ENCODE measurements at places on chromosomes 11 and 22. TPM values are rescaled to one million over a fixed set of nuclear protein-coding genes. Genes with fewer than 3 reads are reported as not detected.

DNA sequence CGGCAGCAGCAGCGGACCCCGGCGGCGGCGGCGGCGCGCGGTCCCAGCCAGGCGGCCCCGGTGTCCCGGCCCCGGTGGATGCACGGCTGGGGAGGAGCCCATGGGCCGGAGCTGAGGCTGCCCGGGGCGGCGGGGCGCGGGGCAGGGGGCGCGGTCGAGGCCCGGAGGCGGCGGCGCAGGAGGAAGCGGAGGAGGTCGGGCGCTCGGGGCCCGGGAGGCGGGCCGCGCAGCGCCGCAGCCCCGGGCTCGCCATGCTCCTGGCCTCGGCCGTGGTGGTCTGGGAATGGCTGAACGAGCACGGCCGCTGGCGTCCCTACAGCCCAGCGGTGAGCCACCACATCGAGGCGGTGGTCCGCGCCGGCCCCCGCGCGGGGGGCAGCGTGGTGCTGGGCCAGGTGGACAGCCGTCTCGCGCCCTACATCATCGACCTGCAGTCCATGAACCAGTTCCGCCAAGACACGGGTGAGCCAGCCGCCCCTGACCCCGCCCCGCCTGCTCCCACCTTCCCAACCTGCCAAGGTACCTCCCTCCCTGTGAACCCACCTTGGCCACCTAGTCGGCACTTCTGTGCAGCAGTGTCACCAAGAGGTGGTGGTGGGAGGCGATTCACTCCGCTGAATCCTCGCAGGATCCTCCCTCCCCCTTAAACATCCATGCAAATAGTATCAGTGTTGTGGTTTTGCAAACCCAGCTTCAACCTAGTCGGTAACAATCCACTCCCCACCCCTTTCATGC lies 580 bp downstream of the DTX4 start:
- H3K4me1 ChIP-seq, result peaks cover 14% of the 10 kb centered on the region
- H3K27me3 ChIP-seq, result no peaks in the 10 kb centered on the region
- no peak for DNase-seq
- H3K27ac ChIP-seq, result no peak overlapping the region
- H3K4me3 ChIP-seq, result peak overlapping the region; percentile 59
- H3K36me3 ChIP-seq, result no peaks in the 10 kb centered on the region

GRCh38 chr11:112656772-112657428 lies 304.3 kb upstream of the NCAM1 start:
- H3K4me3 ChIP-seq, result no peak overlapping the region
- no peak overlapping the region for H3K27ac ChIP-seq
- H3K36me3 ChIP-seq, result no peaks in the 10 kb centered on the region
- 0 out of 2 replicates have a peak, but pooled peaks cover under 1% of the 10 kb centered on the region for H3K27me3 ChIP-seq
- peak; percentile 2 for DNase-seq

DNA sequence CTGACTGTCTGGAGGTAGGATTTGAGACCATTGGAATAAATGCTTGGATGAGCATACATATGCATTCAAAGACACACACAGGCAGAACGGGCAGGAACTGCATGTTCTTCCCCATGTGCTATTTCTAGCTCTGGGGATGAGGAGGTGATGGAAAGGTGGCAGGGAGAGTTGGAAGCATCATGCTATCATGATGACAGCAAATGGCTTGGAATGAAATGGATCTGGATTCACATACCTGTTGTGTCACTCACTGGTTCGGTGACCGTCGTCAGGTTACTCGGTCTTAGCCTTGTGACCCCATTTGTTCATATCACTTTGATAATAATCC lies 627.9 kb upstream of the KIRREL3 start:
- no peak overlapping the region for H3K27ac ChIP-seq
- no peaks in the 10 kb centered on the region for H3K27me3 ChIP-seq
- no peak overlapping the region for H3K4me3 ChIP-seq
- H3K36me3 ChIP-seq, result no peaks in the 10 kb centered on the region

DNA sequence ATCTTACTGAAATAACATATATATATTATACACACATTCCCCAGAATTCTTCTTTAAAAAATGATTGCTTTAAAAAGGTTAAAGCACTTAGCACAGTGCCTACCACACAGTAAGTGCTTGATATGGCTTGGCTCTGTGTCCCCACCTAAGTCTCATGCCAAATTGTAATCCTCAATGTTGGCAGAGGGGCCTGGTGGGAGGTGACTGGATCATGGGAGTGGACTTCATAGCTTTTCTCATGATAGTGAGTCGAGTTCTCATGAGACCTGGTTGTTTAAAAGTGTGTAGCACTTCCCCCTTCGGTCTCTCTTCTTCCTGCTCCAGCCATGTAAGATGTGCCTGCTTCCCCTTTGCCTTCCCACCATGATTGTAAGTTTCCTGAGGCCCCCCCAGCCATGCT lies 6.2 kb downstream of the CRYAB start:
- H3K27ac ChIP-seq, result no peak overlapping the region
- H3K36me3 ChIP-seq, result no peaks in the 10 kb centered on the region
- no peak for DNase-seq
- no peaks in the 10 kb centered on the region for H3K4me1 ChIP-seq
- H3K27me3 ChIP-seq, result 0 out of 2 replicates have a peak, but pooled peaks cover under 1% of the 10 kb centered on the region

DNA sequence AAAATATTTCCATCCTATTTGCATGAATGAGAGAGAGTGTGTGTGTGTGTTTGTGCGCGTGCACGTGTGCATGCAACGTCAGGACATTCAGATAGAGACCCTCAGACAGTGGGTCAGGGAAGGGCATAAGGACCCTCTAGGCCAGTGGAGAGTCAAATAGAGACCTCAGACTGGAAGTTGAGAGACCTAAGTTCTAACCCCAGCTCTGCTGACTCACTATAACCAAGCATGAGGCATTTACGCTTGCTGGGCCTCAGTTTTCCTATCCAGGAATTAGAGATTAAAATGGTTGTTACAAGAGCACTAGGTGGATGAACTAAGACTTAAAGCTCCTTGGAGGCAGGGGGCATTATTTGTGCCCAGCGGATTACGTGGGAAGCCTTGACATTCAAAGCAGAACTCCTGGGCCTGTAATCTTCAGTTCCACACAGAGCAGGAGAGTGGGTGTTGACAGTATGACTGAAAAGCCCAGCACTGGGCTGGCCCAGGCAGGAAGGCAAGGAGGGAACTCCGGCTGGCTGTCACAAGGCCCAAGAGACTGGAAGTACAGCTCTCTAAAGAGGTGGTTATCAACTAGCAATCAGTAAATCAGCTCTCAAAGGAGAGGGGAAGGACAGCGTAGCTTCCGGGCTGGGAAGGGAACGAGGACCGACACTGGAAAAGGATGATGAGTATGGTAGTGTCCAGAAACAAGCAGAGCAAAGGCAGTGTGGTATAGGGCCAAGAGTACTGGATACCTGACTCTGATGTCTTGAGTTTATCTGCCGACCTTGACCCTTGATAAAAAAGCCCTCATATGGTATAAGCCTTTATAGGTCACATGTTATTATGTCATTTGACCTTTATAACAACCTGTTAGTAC lies 9.2 kb downstream of the RHOG start:
- no peaks in the 10 kb centered on the region for H3K27me3 ChIP-seq
- H3K4me3 ChIP-seq, result no peak overlapping the region
- H3K27ac ChIP-seq, result no peak overlapping the region
- H3K36me3 ChIP-seq, result peaks cover 22% of the 10 kb centered on the region
- H3K4me1 ChIP-seq, result 0 out of 2 replicates have a peak, but pooled peaks cover 2% of the 10 kb centered on the region
- DNase-seq, result no peak

DNA sequence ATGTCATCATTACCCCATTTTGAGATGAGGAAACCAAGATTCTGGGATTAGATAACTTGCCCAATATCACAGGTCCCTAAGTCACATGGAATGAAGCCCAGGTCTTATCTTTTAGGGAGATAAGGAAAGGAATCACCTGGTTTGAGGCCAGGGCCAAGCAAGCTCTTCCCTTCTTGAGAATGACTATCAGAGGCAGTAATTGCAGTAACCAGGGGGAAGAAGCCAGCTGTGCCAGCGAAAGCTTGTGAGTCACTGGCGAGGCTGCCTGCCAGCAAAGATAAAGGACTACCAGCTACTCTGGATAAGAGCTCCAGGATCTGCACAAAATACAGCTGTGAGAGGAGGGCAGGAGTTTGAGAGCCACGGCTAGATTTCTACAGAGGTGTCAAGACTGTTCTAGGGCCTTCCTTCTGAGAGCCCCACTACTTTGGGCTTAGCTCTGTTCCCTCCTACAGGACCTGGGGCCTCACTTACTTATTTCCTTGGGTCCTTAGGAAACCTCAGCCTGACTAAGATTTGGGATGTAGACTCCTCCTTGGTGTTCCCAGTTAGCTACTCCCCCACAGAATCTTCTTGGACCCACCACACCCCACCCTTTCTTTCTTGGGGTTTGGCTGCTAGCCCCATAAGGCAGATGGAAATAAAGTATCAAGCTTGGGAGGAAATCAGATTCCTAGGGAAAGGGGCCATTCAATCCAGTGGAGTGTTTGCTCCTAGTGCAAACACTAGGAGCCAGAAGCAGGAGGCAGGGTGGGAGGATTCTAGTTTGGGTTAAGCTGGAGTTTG lies 9.7 kb upstream of the CCKBR start:
- no peak overlapping the region for H3K4me3 ChIP-seq
- H3K36me3 ChIP-seq, result no peaks in the 10 kb centered on the region
- H3K4me1 ChIP-seq, result peaks cover 9% of the 10 kb centered on the region
- peak; percentile 18 for DNase-seq
- H3K27me3 ChIP-seq, result 0 out of 2 replicates have a peak, but pooled peaks cover 1% of the 10 kb centered on the region

DNA sequence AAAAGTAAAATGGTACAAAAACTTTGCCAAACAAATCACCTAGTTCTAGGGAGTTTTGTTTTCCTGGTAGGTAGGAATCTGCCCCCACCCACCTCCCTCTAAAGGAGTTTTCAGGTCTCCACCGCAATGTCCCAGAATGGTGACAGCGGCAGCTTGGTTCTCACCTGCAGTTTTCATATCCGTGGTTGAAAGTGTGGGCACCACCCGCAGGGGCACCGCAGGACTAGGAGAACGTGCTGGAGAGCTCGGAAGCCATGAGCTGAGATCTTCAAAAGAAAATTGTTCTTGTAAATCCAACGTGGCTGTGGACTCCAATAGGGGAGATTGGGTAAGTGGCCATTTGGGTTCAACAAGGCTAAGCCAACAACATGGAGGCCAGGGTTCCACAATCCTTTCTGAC lies 10.8 kb downstream of the NFRKB start:
- H3K4me1 ChIP-seq, result no peaks in the 10 kb centered on the region
- no peak for DNase-seq
- no peak overlapping the region for H3K4me3 ChIP-seq
- peaks cover 77% of the 10 kb centered on the region for H3K36me3 ChIP-seq

GRCh38 chr22:48751539-48752437 lies 1075.9 kb downstream of the BRD1 start:
- H3K27me3 ChIP-seq, result no peaks in the 10 kb centered on the region
- H3K4me1 ChIP-seq, result no peaks in the 10 kb centered on the region
- no peak for DNase-seq

DNA sequence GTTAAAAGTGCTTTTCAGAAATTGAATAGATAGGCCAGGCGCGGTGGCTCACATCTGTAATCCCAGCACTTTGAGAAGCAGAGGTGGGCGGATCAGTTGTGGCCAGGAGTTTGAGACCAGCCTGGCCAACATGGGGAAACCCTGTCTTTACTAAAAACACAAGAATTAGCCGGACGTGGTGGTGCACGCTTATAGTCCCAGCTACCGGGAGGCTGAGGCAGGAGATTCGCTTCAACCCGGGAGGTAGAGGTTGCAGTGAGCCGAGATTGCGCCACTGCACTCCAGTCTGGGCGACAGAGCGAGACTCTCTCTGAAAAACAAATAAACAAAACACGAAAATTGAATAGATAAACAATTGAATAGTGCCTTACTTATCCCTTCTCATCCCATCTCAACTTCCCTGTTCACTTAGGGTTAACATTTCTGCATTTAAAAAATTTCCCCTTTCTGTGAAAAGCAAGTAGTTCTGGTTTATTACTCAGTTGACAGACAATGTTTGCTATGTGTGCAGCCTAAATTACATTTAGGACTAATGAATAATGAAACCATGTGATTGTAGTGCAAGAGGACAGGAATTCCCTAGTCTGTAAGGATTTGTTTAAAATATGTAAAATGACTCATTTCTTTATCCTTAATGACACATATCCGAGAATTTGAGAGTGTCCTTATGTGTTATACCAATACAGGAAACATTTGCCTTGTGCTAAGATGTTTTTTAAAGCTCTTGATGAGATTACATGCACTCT lies 6.0 kb downstream of the RNF169 start:
- H3K4me1 ChIP-seq, result peaks cover 26% of the 10 kb centered on the region
- no peak overlapping the region for H3K4me3 ChIP-seq
- no peak overlapping the region for H3K27ac ChIP-seq
- no peak for DNase-seq

DNA sequence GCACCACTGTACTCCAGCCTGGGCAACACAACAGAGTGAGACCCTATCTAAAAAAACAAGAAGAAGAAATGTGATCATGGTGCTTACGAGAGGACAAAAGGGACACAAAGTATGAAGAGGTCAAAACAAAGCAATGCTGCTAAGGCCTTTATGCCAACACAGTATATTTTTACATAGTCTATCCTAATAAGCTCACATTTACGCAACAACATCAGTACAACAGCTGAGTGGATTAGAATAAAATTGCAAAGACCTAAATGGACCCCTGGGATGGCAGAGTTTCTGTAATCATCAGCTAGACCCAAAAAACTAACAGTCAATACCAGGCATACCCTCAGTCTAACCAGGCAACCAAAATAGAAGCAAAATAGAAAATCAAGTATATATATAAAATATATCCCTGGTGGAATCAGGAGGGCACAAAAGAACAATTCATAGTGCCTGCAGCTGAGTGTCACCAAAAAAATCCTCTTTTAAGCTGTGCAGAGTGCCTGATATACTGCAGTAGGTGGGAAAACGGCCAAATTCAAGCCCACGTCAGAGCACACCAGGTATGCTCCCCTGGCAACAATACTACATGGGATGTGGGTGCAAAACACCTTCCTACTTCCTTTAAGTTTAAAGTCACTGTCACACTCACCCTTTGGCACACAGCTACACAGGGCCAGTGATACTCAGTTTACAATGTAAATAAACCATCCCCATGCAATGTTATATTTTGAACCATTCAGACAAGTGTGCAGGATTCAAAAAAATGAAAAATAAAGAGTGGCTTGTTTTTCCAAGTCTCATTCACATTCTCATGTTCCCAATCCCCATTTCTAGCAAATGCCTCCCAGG lies 57.8 kb downstream of the RBFOX2 start:
- no peak overlapping the region for H3K4me3 ChIP-seq
- H3K27me3 ChIP-seq, result no peaks in the 10 kb centered on the region
- DNase-seq, result no peak
- H3K4me1 ChIP-seq, result no peaks in the 10 kb centered on the region

DNA sequence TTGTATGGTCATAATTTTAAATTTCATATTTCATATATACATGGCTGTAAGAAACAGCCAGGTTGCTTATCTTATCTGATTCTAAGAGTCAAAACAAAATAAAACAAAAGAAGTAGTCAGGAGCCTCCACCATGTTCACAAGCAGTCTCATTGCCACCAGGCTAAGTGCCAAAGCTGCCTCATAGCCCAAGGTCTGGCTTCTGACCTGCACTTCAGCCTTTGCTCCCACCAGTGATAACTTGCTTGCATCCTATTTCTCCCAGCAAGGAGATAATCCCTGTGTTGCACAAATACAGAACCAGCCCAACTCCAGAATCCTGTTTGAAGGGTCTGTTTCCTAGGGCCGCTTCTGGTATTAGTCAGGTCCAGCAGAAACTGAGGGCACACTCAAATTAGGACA lies 53.9 kb upstream of the TSKU start:
- H3K27ac ChIP-seq, result no peak overlapping the region
- H3K4me1 ChIP-seq, result no peaks in the 10 kb centered on the region
- no peak for DNase-seq
- H3K36me3 ChIP-seq, result no peaks in the 10 kb centered on the region
- H3K27me3 ChIP-seq, result peaks cover 30% of the 10 kb centered on the region

Gene CCDC157
- 2.1 TPM for total RNA-seq

Gene RTN4RL2
- 24.0 TPM for total RNA-seq

Gene HORMAD2
- total RNA-seq, result not detected

Gene KRTAP5-11
- not detected for total RNA-seq
